ENCODE measurements at places on chromosomes 3 and 15. TPM values are rescaled to one million over a fixed set of nuclear protein-coding genes. Genes with fewer than 3 reads are reported as not detected.

DNA sequence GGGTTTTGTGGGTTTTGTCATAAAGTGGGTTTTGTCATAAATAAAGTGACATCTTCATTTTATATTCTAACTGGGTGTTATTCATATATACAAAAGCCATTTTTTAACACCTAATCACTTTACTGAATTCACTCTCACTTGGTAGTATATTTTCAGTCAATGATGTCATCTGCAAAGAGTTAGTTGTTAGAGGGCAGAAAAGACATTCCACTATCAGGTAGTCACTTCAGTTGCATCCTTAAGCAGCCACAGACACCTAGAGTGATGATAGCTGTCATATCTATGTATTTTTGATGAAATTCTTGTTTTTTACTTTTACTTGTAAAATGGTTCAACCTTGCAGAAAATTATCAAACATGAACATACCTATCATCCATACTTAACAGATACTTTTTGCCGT is 89.0 kb downstream of the DHX36 start:
- no peak for DNase-seq

DNA sequence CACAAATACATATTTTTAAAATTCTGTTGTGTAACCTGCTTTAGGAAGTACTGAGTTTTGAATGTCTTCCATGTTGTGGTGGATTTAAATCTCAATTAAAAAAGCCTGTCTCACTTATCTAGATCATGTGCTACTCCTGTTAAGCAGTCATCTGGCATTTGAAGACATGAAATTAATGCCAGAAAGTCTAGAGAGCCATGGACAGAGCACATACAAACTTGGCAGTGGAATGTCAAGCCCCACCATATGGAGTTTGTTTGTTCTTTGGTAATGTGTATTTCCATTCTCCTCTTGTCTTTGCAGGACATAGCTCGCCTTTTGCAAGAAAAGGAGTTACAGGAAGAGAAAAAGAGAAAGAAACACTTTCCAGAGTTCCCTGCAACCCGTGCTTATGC is 39.3 kb upstream of the UTS2B start:
- DNase-seq, result peak; percentile 80

DNA sequence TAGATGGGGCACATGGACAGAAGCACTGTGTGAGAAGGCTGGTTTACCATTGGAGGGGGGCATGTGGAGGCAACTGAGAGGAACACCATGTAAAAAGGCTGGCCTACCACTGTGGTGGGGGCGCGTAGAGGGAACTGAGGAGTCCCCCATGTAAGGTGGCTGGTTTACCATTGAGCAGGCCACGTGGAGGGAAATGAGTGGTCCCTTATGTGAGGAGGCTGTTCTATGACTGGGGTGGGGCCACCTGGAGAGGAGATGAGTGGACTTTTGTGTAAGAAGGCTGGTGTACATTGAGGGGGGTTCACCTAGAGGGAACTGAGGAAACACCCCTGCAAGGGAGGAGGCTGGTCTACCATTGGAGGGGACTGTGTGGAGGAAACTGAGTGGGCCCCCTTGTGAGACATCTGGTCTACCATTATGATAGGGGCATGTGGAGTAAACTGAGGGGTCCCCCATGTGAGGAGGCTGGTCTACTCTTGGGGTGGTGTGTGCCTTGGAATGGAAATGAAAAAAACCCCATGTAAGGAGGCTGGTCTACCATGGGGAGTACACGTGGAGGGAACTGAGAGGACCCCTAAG is 156.9 kb downstream of the FBLN2 start:
- DNase-seq, result no peak

DNA sequence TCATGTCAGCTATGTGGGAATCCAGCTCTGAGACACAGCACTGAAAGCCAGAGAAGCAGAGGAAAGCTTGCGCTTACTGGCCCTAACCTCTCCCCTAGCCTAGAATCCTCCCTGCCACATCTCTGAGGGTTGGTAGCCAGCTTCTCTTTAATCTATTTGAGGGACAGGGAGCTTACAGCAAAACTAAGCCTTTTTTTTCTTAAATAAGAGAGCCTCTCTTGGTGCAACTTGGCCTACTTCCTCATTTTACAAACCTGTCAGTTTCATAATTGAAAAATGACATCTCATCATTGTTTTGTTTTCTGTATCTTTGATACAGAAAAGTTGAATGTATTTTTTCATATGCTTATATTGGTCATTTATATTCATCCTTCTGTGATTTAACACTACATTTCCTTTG is 193.9 kb downstream of the ZNF621 start:
- DNase-seq, result no peak

DNA sequence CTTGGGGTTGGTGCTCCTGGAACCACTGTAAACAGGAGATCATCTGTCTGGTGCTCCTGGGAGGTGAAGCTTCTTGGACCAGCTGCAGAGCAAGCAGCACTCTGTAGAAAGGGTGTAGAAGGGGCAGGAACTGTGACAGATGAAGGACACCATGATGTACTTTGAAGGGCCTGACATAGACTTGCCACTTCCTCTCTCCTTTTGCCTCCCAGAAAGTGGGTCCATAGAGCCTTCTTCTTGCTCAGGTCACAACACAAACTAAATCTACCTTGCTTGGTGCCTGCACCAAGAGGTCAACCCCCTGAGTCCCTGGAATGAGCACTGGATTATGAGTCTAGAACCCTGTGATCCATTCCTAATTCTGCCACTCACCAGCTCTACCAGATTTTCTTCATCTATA is 176.1 kb upstream of the HES1 start:
- no peak for DNase-seq

GRCh38 chr3:136495213-136495612 is 245.1 kb downstream of the PCCB start:
- peak; percentile 42 for DNase-seq

DNA sequence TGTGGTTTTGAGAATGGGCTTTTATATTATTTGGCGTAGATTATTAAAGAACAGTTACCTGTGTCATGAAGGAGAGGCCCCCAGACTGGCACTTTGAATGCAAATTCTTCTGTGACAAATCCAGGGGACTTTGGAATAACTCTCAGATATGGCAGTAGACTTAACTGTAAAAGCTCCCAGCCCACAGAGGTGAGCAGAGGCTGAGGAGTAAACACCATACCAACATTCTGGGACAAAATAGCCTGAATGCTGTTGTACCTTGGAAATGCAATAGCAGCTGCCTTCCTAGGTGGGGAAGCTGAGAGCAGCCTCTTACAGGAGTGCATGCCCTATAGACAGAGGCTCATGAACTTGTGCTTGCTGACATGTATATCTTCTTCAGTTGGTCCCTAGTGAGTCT is 187.6 kb upstream of the CTDSPL start:
- DNase-seq, result no peak

DNA sequence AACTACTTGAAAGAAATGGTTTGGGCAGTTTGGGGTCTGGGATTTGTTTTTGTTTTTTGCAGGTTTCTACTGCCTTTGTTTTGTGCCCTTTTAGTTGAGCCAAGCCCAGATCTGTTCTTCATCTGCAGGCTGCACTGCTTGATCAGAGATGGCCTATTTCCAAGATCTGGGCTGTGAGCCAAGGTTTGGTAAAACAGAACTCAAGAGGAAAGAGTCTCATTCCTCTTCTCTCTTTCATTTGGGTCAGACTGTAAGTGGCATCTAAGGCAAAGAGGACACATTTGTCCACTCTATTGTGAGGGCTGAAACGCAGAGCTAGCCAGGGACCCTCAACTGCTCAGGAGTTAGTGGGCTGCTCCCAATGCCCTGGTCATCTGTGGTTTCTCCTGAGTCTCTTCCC is 104.4 kb upstream of the UBE3A start:
- DNase-seq, result peak; percentile 1

DNA sequence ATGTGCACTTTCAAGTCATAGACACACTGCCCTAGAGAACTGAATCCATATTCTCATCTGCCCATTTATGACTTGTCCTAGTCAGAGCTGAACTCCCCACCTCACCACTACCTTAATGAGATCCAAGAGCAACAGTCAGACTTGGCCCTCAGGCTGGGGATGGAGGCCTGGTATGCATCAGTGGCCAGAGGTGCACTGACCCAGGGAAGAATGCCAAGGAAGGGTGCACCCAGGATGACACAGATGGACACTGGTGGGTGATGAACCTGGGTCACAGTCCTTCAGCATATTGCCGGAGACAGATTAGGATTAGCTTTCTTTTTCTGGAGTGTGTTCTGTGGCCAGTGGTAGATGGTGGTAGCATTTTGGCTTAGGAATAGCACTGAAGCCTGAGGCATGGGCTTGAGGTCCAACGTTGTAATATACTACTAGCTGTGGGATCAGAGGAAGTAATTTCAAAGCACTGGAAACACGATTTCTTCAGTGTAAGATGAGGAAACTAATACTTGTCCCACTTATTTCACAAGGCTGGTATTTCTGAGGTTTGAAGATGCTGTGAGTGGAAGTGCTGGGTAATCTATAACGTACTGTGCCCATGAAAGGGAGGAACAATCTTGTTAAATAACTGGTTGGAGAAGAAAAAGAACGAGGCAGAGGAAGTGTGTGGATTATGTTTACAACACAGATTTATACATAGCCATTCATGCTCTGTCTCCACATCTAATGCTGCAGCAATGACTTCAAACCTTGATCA is 265.0 kb downstream of the THRB start:
- DNase-seq, result no peak

DNA sequence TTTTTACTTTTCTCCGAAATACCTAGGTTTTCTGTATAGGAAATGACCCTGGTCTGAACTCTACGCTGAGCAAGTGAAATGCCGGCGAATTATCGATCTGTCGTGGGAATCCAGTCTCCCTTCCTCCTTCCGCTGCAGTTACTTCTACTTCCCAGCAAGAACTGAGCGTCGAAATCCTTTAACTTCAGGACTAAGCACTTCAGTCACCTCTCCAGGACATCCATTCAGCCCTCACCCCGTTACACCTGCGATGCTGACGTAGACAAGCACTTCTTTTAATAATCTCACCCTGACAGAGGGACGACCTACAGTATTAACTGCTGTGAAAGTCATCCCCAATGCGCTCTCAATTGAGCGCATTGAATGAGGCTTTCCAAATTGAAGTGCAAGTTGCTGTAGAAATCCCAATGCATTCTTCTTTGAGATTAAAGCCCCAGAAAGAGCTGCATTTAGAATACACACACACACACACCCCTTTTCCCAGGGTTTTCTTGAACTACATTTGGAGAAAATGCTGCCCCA is 1.3 kb downstream of the TOP2B start:
- DNase-seq, result peak; percentile 31

DNA sequence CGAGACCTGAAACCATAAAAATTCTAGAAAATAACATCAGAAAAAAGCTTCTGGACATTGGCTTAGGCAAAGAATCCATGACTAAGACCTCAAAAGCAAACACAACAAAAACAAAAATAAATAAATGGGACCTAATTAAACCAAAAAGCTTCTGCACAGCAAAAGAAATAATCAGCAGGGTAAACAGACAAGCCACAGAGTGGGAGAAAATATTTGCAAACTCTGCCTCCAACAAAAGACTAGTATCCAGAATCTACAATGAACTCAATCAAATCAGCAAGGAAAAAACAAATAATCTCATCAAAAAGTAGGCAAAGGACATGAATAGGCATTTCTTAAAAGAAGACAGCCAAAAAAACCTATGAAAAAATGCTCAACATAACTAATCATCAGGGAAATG is 59.6 kb downstream of the DNAH12 start:
- DNase-seq, result no peak

ARNT2 gene
- total RNA-seq, result 20.7 TPM

RASGRP1 gene
- total RNA-seq, result 9.5 TPM

KLHL40 gene
- not detected for total RNA-seq

SLC2A2 gene
- total RNA-seq, result under 0.01 TPM

All from fibroblast of villous mesenchyme (primary cell).